ENCODE measurements at places on chromosomes 1 and 21. TPM values are rescaled to one million over a fixed set of nuclear protein-coding genes. Genes with fewer than 3 reads are reported as not detected.

GRCh38 chr1:204188959-204189639, 7.2 kb downstream of the KISS1 start:
- no peak for DNase-seq

Gene KRTAP19-1
- not detected for total RNA-seq

GRCh38 chr1:38117444-38117887, 70.9 kb upstream of the POU3F1 start:
- DNase-seq: no peak

Gene VANGL2
- 6.6 TPM for total RNA-seq

Gene RIPPLY3
- not detected for total RNA-seq

DNA sequence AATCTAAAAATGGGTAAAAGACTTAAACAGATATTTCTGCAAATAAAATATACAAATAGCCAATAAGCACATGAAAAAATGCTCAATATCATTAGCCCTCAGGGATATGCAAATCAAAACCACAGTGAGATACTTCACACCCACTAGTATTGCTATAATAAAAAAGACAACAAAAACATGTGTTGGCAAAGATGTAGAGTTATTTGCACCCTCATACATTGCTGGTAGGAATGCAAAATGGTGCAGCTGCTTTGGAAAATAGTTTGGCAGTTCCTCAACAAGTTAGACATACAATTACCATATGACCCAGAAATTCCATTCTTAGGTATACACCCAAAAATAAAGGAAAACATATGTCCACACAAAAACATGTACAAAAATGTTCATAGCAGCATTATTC, 30.2 kb downstream of the ZZZ3 start:
- no peak for DNase-seq

DNA sequence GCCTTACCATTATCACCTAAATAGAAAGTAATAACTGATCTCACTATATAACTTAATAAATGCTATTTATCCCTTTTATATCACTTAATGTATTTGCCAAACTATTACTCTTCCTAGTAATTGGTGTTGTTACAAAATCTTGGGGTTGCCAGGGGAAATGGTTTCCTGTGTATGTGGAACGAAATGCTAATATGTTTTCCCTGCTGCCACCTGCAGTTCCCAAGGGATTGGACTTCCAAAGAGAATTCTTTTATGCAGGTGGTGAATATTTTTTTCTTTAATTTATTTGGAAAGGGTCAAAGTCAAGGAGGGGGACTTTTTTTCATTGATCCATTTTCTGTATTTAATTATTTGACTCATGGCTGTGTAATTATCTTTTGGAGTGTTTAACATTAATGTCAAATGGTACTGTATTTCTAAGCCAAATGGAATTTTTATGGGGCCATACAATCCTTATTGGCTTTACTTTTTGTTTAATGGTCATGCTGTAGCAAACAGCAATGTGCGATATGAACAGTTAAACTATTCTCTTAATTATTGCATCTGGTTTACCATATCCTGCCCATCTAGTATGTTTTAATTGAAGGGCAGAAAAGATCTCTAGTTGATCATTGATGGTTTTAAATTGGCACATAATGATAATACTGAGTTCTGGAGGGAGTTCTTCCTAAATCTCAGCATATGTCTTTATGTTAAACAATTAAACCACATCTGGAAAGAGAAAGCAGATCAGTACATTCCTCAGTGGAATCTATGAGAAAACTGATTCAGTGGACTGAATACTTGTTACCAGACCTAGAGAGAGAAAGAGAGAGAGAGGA, 486.3 kb downstream of the TTLL7 start:
- DNase-seq: no peak

DNA sequence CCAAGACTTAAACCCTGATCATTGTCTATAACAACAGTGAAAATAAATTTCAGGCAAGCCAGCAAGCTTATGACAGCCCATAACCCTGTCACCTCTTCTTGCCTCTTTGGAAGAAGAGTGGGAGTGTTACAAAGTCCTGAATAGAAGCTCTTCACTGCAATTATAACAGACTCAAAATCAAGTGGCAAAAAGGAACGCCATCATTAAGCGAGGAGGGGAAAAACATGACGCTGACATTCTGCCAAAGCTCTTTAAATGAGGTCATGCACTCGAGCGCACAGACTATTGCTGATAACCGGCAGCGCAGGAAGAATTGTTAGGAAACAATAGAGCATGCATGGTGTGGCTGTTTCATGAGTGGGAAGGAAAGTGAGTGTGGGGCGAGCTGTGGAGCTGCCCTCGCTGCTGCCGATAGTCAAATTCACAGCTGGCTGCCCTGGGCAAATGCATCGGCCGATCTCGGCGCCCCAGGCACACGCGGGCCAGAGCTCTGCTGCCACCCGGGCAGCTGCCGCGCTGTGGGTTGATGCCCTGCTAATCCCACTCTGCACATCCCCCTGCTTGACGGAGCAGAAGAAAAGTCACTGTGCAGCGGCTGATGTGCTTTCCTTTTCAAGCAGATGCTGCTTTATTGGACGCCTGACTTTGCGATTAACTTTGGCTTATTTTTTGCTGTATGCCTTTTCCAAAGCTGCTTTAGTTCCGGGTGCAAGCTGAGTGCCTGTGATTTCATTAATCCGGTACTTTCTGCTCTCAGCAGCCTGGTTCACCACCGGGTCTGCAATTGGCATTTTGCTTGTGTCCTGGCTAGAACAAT, 102.4 kb upstream of the ST6GALNAC5 start:
- DNase-seq: no peak
